Activated CD4-positive, alpha-beta T cell treated with anti-CD3 and anti-CD28 coated beads for 24 hours (primary cell): ENCODE measurements at places on chromosomes 16 and 17.

DNA sequence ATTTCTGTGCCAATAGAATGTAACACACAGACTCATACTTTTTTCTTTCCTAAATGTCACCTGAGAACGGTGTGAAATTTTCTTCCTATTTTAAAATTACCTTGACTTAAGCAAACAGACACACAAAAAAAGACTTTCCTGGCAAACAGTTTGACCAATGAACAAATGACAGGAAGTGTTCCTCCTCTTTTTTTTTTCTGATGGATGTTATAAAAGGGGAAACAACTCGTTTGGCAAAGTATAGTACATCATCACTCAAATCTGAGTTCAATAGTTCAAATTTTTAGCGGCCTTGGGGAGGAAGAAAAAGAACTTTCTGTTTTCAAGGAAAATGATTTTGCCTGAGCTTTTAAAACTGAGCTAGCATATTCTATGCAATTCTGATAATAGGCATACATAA lies 19.8 kb downstream of the HS3ST3A1 start:
- DNase-seq = no peak

DNA sequence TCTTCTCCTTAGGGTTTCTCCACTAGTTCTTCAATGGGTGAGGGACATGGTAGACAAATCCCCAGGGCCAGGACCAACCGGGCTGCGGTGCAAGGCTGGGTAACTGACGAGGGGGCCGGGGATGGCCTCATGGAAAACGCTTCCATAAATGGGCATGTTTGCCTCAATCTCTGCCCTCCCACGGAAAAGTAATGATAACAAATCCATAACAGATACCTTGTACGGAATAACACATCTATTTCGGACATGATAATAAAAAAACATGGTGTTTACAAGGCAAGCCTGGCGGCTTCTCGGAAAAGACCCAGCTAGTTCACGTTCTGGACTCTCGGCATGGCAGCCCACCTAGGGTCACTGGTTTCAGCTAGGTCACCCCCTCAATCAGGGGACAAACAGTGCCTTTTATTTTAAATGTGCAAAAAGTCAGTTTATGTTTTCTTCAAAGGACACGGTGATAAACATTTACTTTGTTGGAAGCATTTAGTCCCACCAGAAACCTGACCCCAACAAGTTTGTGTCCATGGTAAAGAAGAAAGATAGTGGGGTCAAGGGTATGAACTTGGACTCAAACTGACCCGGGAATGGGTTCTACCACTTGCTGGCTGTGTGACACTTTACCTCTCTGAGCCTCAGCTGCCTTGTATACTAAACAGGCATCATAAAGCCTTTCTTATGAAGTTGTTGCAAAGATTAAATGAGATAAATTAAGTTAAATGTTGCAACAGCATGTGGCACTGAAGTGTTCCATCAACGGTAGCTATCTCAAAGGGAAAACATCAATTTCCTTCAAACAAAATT lies 1.7 kb downstream of the MYH11 start:
- no peak for DNase-seq

DNA sequence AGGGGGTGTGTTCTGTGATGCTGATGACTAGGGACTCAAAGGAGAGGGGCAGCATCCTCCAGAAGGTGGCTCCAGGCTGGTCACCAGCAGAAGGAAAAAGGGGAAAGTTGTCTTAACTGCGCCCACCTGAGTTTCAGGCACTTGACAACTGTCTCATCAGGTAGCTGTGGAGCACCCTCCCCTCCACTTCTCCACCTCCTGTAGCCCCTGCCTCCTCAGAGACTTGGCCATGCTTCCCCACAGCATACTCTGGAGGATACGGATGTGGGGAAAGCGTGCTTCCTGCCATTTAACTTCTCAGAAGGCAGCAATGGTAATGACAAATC lies 17.9 kb downstream of the CFAP20 start:
- no peak for DNase-seq

DNA sequence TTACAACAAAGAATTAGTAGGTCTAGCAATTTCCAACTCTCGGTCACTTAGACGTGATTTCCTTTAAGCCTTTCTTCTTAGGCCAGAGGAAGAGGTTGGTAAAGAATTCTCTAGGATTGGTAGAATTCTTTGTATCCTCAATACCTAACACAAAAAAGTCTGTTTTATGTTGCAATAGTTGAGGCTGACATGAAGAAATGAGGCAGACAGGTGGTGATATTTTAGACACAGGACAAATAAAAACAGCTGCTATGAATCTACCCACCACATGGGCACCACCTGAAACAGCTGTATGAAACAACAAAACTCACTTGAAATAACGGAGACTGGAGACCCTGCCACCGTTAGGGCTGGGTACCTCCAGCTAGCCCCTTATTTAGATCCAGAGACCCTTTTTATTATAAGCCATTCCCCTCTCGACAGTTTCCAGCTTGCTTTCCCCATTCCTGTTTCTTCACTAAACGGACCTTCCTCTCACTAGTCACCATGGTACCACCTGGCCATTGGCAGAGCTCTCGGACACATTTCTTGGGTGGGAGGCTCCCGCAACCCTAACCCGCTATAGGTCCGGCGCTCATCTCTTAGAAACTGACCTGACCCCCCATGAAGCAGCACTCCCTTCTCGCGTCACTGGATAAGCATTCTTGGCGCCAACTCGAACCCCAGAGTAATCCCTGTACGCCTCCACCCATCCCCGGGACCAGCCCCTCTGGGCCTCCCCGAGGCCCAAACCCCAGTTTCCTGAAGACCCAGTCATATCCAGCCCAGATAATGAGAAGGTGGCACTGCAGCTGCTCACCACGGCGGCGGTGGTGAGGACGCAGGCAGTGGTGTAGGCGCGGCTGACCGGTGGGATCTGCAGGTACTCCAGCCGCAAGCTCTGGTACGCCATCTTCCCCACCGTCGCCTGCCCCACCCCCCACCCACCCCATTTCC lies at the start of gene DERL2:
TSS of gene DERL2 (minus strand) at position 909 of the 936 bp plus-strand sequence. CDS start at position 892, 17 bp downstream.
- DNase-seq = peak; percentile 8

GRCh38 chr17:4527566-4528125 lies 27.5 kb downstream of the MYBBP1A start:
- DNase-seq = no peak
